ENCODE measurements at places on chromosomes 7 and 10. TPM values are rescaled to one million over a fixed set of nuclear protein-coding genes. Genes with fewer than 3 reads are reported as not detected.
A peak's percentile ranks its signal among the peaks of the same experiment; 100 is the strongest.

DNA sequence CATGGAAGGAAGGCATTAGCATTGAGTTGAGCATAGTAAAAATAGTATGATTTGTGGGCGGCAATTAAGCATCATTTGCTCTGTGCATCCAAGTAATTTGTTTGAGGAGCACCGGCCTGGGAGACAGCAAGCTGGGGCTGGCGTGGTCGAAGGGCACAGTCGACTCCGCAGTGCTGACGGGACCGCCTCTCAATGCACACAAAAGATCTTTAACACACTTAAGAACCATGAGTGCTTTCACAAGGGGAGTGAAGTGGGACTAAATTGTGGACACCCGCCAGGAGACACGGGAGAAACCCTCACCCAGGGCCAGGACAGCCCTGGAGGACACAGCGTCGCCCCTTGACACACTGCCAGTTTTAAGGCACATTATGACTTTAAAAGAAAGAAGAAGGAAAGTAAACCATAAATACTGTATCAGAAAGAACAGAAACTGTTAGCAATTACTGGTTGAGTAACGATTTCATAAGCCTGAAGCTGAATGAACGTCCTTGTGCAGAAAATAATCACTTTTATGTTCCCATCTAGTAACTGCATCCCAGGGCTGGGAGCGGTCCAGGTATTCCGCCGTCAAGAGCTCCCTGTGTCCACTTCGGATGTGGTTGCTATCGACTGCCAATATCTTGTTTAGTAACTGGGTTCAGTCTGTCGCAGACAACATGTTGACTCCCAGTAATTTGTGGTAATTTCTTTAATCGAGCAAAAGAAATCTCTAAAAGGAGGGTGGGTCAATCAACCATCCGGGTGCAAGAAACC, 102.1 kb downstream of the EBF3 start:
- DNase-seq: no peak

GRCh38 chr10:11114269-11114668, 96.6 kb downstream of the CELF2 start:
- no peak for DNase-seq

DNA sequence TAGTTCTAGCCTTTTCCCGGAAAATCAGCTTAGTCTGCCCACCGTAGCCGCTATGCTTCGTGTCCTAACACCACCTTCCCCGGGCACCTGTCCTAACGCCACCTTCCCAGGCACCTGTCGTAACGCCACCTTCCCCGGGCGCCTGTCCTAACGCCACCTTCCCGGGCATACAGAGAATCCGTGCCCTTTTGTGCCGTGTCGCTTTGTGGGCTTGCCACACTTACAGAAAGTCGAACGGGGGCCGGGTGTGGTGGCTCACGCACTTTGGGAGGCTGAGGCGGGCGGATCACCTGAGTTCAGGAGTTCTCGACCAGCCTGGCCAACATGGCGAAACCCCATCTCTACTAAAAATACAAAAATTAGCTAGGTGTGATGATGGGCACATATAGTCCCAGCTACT, 73.6 kb upstream of the DNAJB6 start:
- no peak for DNase-seq

- peak; percentile 8 for DNase-seq
These were observed 745.1 kb upstream of the LRRTM3 start for GRCh38 chr10:66180581-66181318.

DNA sequence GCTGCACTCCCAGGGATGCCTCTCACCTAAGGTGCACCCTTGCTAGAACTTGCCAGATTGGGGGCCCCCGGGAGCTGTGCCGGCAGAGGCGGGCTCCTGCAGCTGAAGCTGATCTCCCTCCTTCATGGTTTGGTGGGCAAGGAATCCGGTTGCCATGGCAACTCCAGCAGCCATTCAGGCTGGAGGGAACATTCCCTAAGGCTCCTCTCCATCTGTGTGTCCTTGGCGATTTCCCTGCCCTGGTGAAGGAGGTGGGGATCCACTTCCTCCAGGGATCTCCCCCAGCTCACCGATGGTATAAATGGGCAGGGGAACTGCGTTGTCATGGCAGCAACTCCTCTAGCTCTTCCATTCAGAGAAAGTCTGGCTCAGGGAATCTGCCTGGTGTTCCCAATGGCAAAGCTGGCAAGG, 49.6 kb upstream of the GPR158 start:
- DNase-seq: no peak

DNA sequence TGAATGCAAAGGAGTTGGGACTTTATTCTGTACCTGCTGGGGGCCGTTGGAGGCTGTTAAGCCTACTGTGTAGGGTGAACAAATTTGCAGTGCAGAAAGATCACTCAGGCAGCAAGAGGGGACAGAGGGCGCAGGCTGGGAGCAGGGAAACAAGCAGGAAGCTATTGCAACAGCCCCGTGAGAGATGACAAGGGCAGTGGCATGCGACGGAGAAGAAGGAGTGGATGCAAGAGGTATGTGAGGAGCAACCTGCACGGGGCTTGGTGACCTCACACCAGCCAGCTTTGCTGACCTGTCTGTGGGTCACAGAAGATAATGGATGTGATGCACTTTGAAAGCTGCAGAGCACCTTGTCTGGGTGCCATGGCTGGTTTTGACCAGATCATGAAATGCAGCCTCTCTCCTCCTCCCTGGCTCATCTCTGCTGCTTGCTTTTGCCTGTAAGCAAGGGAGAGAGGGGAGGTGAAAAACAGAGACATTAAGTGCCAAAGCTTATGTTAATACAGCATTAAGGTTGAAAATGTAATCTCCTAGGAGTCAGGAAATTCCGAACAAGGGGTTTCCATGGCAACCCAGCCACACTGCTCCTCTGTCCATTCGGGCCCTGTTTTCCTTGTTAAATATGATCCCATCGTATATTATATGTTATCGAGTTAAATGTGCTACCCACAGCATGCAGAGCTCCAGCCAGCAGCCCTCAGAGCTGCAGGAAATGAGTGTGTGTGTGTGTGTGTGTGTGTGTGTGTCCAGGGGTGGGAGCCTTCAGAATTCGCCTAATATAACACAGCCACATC, 314.3 kb upstream of the ZMIZ1 start:
- DNase-seq: peak; percentile 58

- peak; percentile 80 for DNase-seq
These were observed at the start of gene PAX2 for GRCh38 chr10:100744987-100745881. Gene PAX2 (plus strand): TSS chr10:100745582. CDS start chr10:100746261, 679 bp downstream.

DNA sequence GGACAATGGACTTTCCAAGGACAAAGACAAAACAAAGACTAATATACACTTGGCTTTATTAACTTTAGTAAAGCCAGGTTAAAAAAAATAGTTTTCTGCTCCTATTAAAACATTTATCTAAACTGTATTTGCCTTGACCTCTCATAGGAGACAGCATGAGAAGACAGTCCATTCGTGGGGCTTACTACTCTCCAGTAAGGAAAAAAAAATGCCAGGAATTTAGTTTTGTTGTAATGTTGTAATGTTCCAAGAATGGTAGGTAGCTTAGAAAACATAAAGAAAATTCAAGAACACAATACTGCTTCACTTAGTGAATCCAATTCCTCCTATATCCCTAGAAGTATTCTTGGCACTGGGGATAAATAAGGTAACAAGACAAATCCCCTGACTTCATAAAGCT, 81.7 kb downstream of the KMT2C start:
- no peak for DNase-seq

The SDHAF3 gene
- total RNA-seq: 22.6 TPM

The OPN1SW gene
- total RNA-seq: not detected

The ARMC3 gene
- not detected for total RNA-seq

Measured in Daoy (cell line).